ENCODE measurements at places on chromosomes 5 and 9.

- peak; percentile 28 for DNase-seq
Observed at GRCh38 chr5:55308254-55308836, 556 bp downstream of the MTREX start.

DNA sequence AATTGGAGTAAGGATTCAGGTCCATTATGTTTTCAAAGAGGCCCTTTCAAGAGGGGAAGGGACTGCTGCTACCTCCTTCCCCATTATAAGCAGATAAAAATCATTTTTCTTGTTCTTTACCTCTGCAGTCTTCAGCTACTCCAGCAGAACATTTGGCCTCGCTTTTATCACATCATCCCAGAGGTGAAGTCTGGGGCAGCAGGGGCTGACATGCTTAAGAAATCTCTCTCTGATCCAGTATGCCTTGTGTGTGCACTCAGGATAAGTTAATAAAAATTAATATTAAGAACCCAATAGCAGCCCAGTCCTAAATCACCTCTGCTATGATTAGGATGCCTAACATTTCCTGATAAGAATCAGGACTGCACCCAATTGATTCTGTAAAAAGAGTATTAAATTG, 306.9 kb upstream of the NREP start:
- DNase-seq = no peak

DNA sequence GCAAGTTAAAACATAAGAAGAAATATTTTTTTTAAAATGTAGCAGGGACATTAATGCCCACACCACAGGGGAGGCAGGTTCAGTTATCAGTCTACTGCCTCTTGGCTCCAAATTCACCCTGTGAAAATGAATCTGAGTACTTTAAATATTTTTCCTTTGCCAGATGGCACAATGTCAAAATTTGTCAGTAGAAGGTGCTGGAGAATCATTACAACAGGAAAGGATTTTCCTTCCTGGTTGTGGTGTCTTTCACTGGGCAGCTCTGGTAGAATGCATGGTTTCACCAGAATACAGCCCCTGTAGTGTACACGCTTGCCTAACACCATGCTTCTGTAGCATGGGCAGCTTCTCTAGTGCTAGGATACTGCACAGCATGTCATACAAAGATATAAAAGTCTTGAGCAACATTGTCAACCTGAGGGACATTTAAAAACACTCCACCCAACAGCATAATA, 9.7 kb upstream of the SREK1 start:
- DNase-seq = no peak

DNA sequence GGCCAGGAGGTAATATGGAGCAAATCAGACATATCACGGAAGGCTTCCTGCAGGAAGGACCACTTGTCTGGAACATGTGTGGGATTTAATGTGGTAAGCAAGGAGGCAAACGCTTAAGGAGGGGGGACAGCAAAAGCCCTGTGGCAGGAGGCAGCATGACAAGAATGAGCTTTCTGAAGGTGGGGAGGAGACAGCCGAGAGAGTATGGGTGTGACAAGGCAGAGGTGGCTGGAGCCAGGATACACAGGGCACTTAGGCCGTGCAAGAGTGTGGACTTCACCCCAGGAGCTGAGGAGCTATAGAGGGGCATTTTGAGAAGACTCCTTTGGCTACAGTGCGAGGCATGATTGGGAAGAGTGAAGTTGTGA, 14.4 kb upstream of the S1PR3 start:
- no peak for DNase-seq

GRCh38 chr9:116331241-116331640, 177.7 kb downstream of the PAPPA start:
- DNase-seq = no peak

- DNase-seq = no peak
Observed at GRCh38 chr5:110460837-110461236, 265.6 kb downstream of the TMEM232 start.

- DNase-seq = no peak
Observed at GRCh38 chr9:125774106-125774505, 26.9 kb downstream of the PBX3 start.

- DNase-seq = no peak
Observed at GRCh38 chr5:133163839-133164238, 112.0 kb downstream of the HSPA4 start.

- no peak for DNase-seq
Observed at GRCh38 chr5:37833990-37834389, 5.9 kb downstream of the GDNF start.

DNA sequence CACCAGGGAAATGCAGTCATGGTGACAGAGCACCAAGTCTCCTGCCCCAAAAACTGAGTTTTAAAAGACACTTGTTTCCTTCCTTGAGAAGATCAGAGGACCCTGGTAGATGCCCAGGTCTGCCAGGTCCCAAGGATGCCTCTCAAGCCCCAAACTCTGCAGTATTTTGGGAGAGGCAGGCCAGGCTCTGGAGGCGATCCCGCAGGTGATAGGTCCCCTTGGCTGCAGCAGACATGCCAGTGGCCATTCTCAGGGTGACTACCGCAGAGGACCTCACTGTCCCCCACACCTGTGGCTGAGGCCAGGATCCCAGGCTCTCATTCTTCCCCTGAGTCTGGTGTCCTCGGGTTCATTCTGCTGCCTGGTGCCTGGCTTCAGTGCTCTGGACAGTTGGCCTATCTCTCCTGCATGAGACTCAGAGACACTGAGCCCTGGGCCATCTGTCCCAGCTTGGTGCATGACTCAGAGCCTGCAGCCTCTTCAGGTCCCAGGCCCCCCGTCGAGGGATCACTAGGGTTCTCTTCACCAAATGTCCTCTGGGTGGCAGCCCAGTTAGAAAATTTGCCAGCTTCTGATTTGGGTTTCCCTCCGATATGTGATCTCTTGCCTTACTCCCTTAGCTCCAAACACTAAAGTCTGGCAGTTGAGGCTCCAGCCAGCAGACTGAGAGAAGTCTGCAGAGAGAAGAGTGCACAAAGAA, 59.7 kb upstream of the GARNL3 start:
- peak; percentile 36 for DNase-seq

Measured in RWPE1 (cell line).